BE2C (cell line): ENCODE measurements at places on chromosomes 16 and 17.
A peak's percentile ranks its signal among the peaks of the same experiment; 100 is the strongest.

- DNase-seq, result no peak
Measured at GRCh38 chr17:31323551-31323950, 2.1 kb upstream of the EVI2A start.

GRCh38 chr17:80295559-80295958, 34.9 kb downstream of the RNF213 start:
- no peak for DNase-seq

DNA sequence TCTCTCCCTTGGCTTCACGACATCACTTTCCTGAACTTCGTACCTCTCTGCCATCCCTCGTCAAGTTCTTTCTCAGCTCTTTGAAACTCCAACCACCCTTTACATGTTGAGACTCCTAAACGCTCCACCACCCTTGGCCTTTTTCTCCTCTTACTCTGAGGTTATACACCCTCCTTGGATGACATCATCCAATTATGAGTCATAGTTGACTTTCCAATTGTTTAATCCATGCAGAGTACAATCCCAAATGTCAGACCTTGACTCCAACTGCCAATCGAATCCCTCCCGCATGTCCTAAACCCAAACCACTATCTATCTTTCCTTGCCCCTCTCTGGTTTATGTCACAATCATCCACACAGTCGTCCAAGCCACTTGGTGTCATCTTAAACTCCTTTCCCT, 18.4 kb upstream of the C16orf82 start:
- DNase-seq, result no peak

DNA sequence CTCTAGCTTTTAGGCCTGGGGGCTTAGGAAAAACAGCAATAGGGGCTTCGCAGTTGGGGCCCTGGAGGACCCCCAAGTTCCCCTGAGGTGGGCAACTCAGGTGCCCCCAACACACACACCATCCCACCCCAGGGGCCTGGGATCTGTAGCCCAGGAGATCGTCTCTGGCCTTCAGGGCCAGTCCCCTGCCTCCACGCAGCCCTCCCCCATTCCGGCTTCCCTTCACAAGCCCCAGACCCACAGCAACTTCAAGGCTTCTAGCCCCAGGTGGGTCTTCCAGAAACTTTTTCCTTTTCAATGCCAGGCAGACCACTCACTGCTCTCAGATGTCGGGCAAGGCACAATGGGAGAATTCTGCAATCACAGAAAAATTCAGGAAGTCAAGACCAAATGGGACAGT, 79.4 kb downstream of the C16orf78 start:
- no peak for DNase-seq

GRCh38 chr17:48925251-48925990, 17.2 kb downstream of the UBE2Z start:
- DNase-seq, result no peak

DNA sequence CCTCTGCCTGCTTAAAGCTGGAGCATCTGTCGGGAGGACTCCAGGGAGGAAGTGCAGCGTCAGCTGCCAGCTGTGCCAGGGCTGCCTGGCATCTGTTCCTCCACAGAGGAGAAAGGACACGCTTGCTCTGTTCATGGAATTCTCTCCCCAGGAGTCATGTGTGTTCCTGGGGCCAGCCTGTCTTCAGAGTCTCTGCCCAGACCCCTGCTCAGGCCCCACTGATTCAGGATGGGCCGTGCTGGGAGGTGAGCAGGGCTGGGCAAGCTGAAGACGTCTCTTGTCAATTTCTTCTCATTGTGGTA, 24.2 kb downstream of the CRISPLD2 start:
- no peak for DNase-seq

DNA sequence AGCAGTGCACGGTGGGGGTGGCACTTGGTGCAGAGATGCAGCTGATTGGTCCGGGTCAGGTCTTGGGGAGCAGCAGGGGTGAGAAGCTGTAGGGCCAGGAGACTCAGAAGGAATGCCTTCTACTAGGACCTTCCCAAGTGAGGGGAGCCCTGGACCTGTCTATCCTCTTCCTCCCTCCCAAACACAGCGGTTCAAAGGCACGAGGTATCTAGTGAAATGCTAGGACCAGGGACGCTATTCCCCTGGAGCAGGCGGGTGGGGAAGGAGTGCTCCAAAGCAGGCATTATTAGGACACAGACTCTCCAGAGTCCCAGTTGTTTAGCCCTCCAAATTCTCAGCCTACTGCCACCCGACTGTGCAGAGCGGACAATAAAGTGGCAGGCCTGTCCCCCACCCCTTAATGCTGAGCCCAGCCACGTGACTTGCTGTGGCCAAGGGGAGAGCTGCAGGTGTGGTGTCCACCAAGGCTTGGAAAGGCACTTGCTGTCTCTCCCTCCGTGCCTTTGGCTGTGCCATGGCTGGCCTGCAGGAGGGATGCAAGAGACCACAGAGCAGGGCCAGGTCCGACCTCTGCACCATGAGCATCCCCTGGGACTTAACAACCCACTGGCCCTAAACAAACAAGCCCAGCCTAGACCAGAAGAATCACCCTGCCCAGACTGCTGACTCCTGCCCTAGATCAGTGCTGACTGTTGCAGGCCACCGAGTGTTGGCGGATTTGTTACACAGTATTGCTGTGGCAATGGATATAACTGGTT, 97.2 kb downstream of the TBC1D16 start:
- peak; percentile 6 for DNase-seq

DNA sequence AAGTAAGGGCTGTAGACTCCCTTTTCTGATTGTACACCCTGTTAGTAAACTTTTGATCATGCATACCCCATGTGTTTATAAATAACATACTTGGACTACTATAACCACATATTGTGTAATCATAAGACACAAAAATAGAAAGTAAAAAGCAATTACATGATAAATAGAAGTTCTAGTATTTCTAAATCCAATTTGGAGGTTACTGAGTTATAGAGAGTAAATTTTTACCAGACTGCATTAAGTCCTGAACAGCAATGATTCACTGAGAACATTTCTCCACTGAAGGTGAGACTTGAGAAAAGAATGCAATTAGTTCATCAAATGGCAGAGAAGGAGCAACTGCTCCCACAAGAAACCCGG, 7.7 kb upstream of the TBKBP1 start:
- DNase-seq, result no peak

- no peak for DNase-seq
Measured at GRCh38 chr17:17508019-17508535, 11.9 kb upstream of the RASD1 start.

DNA sequence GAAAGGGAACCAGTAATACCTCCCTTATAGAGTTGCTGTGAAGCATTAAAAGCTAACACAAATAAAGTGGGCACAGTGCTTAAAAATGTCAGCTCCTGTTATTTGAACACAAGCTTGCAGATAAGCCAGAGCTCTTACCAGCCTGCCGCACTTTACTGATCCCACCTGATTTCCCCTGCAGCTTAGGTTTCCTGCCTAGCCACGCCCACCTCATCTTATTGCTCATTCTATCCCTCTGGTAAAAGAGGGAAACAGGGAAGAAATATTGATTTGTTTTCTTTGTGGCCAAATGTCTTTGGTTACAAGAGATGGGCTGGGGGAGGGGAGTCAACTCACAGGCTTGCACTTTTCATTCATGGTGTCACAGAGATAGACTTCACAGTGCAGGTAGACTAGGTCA, 9.6 kb upstream of the GP2 start:
- no peak for DNase-seq
